ENCODE measurements at places on chromosomes 16 and 17. TPM values are rescaled to one million over a fixed set of nuclear protein-coding genes. Genes with fewer than 3 reads are reported as not detected.

- no peak overlapping the region for H3K4me3 ChIP-seq
- no peaks in the 10 kb centered on the region for H3K27me3 ChIP-seq
- no peak for DNase-seq
- H3K36me3 ChIP-seq, result no peaks in the 10 kb centered on the region
- no peaks in the 10 kb centered on the region for H3K4me1 ChIP-seq
Measured at GRCh38 chr17:6350806-6351205, 84.1 kb downstream of the AIPL1 start.

DNA sequence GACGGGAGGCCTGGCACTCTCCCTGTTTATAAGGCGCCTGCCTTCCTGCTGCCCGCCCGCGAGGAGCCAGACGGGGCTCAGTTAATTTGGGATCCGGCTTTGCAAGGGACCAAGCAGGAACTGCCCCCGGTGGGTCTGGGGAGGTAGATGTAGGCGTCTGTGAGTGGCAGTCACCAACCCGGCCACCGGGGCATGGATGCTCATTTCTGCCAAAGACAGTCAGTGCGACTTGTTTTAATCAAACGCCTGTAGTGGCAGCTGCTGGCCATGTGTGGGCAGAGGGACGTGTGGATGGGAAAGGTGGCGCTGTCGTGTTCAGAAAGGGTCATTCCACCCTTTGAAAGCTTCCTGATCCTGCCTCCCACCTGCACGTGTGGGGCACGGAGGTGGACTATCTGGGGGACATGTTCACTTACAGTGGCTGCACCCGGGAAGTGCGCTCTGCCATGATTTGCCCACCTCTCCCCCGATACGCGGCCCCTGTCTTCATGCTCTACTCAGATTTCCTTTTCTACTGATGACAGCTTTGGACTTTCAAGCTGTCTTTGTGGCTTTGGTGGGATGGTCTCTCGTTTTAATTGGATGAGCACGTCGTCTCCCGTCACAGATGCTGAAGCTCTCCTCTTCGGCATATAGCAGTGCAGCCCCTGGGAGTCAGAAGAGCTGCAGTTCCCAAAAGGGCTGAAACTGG is 60.3 kb upstream of the CIBAR2 start:
- H3K27me3 ChIP-seq, result no peaks in the 10 kb centered on the region
- peak; percentile 70 for DNase-seq
- H3K4me3 ChIP-seq, result peak overlapping the region; percentile 40
- H3K27ac ChIP-seq, result no peak overlapping the region

The KRT28 gene
- total RNA-seq, result not detected

DNA sequence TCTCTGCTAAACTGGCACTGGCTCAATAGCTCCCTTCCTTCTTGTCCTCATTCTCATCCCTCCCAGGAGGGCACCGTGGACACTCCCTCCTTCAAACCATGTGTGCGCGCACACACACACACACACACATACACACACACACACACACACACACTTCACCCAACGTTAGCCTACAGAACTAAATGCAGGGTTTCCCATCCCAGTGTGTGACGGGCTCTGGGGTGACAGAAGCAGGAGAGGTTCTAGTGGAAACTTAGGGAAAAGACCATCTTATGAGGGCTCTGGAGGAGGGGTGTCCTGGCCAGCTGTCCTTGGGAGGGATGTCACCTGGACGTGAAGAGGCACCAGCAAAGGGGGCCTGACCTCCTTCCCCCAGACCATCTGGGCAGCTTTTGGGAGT is 19.7 kb downstream of the OSBPL7 start:
- no peak overlapping the region for H3K4me3 ChIP-seq
- no peak overlapping the region for H3K27ac ChIP-seq
- no peaks in the 10 kb centered on the region for H3K27me3 ChIP-seq

The HOXB2 gene
- not detected for total RNA-seq

DNA sequence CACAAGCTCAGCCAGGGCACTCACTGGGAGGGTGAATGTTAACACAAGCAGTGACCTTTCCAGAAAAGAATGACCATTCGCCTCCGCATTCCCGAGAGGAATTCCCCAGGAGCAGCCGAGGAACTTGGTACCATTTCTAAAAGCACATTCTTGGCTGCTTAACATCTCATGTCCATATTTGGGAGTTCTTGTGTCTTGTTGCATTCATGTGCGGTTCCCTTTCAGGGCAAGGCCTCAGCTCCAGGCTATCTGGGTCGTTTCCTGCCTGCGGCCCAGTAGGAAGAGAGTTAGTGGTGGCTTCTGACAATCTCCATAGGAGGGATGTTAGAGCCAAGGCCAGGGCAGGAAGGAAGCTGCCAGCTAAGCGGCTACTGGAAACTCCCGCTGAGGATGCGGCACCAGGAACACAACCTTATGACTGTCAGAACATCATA is 27.8 kb upstream of the MEAK7 start:
- H3K27ac ChIP-seq, result peak overlapping the region; percentile 19
- DNase-seq, result peak; percentile 77
- peaks cover 13% of the 10 kb centered on the region for H3K36me3 ChIP-seq
- no peak overlapping the region for H3K4me3 ChIP-seq

The CD300A gene
- total RNA-seq, result not detected

GRCh38 chr16:80009971-80010659 is 409.6 kb upstream of the MAF start:
- H3K4me1 ChIP-seq, result no peaks in the 10 kb centered on the region
- no peak overlapping the region for H3K27ac ChIP-seq
- H3K27me3 ChIP-seq, result no peaks in the 10 kb centered on the region
- no peak for DNase-seq

GRCh38 chr16:27363797-27364196 is 38.2 kb upstream of the IL21R start:
- H3K4me3 ChIP-seq, result no peak overlapping the region
- no peaks in the 10 kb centered on the region for H3K4me1 ChIP-seq
- no peak for DNase-seq
- peaks cover 16% of the 10 kb centered on the region for H3K36me3 ChIP-seq
- H3K27ac ChIP-seq, result no peak overlapping the region

- no peaks in the 10 kb centered on the region for H3K36me3 ChIP-seq
- H3K4me3 ChIP-seq, result no peak overlapping the region
- DNase-seq, result peak; percentile 23
- H3K4me1 ChIP-seq, result peaks cover 3% of the 10 kb centered on the region
- H3K27ac ChIP-seq, result no peak overlapping the region
Measured at GRCh38 chr17:17497845-17498520, 1.8 kb upstream of the RASD1 start.

The RCVRN gene
- not detected for total RNA-seq
